NCI-H524 (cell line): ENCODE measurements at places on chromosomes 4 and X.
A peak's percentile ranks its signal among the peaks of the same experiment; 100 is the strongest.

DNA sequence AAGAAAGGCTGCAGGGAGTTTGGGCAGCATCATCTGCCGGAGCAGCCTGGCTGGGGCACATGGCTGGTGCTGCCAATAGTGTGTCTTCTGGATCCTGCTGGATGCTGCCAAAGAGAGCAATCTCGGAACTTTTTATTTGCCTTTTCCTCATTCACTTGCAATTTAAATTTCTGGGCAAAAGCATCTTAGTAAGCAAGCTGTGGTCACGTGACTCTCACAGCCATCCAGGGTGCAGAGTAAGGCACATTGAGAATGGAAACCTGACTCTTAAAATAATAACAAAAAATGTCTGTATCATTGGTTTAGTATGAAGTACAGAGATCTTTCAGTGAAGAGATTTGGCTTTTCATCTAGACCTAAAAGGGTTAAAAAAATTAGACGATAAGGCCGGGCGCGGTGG, 910.3 kb downstream of the STIM2 start:
- DNase-seq = no peak

DNA sequence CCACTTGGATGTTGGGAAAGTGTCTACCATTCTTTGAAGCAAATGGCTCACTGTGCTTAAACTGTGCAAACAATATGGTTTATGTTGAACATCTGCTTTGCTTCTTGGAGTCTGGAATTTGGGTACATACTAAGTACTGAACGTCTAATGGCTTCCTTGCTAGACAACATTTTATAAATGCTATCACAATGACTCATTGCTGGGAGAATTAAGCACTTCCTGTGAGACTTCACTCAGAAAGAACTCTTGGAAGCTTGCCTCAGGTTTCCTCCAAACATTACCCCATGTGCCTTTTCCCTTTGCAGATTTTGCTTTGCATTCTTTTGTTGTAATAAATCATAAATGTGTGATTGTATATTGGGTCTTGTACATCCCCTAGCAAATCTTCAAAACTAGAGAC, 139.7 kb downstream of the PACRGL start:
- no peak for DNase-seq

- no peak for DNase-seq
Measured at GRCh38 chr4:42656679-42656943, 294 bp downstream of the ATP8A1 start.

DNA sequence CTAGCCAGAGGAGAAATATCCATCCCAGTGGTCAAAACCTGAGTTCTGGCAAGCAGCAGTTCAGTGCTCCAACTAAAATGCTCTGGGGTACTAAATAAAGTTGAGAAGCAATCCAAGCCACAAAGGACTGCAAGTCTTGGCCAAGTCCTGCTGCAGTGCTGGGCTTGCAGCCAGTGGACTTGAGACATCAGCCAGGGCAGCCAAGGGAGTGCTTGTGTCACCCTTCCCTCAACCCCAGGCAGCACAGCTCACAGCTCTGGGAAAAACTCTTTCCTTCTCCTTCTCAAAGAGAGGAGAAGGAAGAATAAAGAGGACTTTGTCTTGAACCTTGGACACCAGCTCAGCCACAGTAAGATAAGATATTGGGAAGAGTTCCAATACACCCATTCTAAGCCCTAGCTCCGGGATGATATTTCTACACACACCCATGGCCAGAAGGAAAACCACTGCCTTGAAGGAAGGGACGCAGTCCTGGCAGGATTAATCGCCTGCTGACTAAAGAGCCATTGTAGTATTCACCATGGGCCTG, 99.8 kb downstream of the PTCHD1 start:
- no peak for DNase-seq

- DNase-seq = peak; percentile 34
Measured at GRCh38 chr4:130646886-130647285, 1550.9 kb downstream of the C4orf33 start.

DNA sequence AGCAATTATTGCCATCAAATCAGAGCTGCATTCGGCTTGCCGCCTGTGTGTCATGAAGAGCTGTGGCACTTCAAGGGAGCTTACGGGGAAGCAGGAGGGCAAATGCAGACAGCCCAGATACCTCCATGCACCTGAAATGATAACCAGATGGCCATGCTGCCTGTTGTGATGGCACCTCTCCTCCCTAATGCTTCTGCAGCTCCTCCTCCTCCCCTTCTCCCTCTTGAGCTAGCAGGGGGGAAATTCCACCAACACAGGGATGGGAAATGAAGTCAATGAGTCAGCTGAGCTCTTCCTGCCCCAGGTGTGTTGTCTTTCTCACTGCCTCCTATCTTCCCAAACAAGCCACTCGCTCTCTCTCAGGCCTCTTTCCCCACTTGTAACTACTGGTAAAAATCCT, 565.0 kb downstream of the BCOR start:
- DNase-seq = peak; percentile 53

DNA sequence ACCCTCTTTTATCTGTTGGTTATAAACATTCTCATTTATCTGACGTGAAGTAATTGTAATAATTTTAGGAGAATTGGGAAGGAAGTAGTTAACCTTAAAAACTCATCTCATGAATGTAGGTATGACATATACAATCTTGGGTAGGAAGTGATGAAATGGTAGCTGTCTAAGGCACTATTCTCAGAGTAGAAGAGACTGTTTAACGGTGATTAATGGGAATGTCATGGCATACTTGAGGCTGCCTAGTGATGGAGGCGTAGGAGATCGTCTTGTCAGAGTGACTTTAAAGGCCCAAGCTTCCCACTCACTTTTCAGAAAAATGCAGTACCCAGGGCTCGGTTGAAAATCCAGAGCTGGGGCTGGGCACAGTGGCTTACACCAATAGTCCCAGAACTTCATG, 19.4 kb upstream of the AGA start:
- no peak for DNase-seq

DNA sequence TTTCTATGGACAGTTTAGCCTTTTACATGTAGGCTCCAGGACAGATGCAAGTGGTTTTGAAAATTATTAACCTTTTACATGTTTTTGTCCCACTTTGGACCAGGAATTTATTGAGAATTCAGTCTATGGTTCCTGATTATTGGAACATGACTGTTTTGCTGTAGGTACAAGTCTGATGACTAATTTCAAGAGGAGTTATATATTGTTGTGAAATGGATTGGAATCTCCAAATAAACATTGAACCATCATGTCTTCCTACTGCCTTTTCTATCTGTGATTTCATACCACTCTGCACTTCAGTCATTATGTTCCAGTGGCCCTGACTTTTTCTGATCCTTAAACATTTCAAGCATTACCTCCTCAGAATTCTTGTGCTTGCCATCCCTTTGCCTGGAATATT, 35.9 kb downstream of the TBC1D19 start:
- no peak for DNase-seq

- no peak for DNase-seq
Measured at GRCh38 chr4:84632092-84632491, 49.2 kb downstream of the CDS1 start.

GRCh38 chrX:154731881-154732280, 19.0 kb downstream of the GAB3 start:
- no peak for DNase-seq

GRCh38 chr4:11427121-11427996, 1.3 kb downstream of the HS3ST1 start:
- DNase-seq = no peak

DNA sequence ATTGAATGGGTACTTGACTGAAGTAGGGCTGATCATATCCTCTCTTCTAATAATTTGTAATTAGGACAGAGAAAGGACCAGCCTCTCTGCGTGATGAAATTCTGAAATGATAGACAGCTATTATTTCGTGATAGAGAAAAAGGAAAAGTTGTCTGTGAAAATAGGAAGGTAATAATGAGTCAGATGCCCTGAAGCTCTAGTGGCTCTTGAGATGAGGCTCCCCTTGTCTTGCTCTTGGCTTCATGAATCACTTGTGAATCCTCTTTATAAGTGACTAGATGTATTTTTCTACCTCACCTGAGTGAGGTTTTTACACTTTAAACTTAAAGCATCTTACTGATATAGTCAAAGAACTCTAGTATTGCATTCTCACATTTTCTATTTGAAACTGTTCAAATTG, 888.9 kb downstream of the PCDH18 start:
- peak; percentile 75 for DNase-seq
